ENCODE measurements at places on chromosomes 1 and 21.

DNA sequence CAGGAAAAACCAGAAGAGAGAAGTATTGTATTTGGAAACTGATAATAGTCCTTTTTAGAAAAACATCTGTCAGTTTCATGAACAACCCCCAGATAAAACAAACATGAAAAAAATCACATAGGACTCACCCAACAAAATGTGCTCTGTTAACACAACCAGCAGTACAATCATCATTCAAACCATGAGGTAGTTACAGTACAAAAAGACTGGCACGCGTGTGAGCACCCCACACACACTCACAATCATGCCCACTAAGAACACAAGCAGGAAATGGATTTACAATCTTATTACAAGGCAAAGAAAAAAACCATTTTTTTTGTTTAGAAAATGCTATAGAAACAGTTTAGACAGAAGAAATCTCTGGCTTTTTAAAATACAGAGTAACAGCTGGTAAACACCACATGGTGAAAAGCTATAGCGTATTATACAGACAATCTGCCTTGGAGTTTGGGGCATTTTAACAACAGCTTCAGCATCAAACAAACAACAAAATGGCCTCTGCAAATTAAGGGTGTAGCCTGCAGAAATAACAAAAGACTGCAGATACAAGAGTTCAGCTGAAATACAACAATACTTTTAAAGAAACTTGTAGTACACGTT lies 180.0 kb downstream of the CDC7 start:
- DNase-seq, result no peak

GRCh38 chr1:115341948-115342347 lies 3.9 kb upstream of the NGF start:
- no peak for DNase-seq

DNA sequence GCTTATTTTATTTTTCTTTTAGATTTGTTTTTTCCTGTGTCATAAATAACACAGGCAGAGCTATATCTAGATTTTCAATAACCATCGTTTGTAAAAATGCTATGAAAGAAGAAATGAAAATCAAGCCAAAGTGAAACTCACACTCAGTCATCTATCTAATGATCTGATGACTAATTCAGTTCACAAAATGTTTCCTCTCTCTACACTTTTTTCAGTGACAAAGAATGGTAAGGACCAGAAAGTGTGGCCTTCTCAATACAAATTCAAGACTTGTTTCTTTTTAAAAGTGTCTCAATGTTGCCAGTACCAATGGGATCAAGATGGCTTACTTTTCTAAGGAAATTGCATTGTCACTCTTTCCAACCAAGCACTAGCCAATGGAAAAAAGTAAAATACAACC lies 282.8 kb upstream of the PKN2 start:
- no peak for DNase-seq

- no peak for DNase-seq
These were observed 222.7 kb downstream of the HMCN1 start for GRCh38 chr1:185956881-185957280.

DNA sequence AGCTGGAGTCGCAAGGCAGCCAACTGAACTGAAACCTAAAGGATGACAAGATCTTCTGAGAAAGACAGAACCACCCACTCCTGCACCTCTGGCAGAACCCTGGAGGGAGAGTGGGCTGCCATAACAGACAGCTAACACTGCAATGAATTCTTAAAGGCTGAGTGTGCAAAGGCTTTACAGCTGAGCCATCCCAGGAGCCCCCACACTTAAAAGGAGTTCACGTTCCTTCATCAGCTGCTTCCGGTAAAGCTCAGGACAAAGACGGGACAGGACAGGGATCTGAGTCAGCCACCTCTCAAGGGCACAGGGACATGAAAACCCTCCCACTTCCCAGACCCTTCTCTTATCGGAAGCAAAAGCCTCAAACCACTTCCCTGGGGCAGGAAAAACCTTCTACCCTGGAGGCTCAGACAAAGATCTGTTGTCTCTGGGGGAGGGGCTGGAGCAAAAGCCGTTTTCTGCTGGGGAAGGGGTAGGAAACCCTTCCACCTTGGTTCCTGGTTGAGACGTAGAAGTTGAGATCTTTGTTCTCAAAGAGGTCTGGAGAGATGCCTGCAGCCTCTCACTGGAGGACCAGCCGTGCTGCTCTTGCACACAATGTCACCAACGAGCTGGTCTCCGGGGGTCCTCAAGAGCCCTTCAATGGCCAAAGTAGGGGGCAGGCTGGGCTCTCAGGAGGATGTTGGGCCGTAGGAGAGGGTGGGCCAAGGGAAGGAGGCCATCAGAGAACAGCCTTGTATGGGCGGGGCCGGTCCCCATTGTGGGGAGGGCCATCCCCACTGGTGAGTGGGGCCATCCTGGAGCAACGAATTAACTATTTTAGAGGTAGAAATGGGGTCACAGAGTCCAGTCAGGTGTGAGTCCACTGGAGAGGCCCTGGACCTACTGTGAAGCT lies 452.4 kb downstream of the PTPRU start:
- no peak for DNase-seq

All from LNCaP clone FGC (cell line).